ENCODE measurements at places on chromosomes 5 and 9.

DNA sequence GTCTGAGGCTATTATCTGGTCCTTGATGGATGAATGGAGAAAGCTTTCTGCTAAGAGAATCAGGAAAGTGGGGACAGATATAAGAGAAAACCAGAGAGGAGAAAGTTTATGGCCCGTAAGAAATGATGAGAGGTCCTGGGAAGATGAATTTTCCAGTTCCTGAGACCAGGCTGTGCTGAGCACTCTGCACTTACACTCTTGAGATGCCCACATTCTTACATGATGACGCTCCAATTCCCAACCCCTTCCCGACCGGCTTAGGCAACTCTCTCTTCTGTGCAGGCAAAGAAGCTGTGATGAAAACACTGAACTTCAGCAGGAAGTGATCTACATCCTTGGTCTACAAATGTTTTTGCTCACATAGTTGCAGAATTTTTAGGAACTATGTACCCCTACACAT is 417.0 kb downstream of the ARHGEF28 start:
- no peak for DNase-seq

GRCh38 chr5:143065185-143065965 is 295.2 kb downstream of the ARHGAP26 start:
- DNase-seq: no peak

- no peak for DNase-seq
Measured at GRCh38 chr5:56761151-56761885, 54.0 kb upstream of the MAP3K1 start.

DNA sequence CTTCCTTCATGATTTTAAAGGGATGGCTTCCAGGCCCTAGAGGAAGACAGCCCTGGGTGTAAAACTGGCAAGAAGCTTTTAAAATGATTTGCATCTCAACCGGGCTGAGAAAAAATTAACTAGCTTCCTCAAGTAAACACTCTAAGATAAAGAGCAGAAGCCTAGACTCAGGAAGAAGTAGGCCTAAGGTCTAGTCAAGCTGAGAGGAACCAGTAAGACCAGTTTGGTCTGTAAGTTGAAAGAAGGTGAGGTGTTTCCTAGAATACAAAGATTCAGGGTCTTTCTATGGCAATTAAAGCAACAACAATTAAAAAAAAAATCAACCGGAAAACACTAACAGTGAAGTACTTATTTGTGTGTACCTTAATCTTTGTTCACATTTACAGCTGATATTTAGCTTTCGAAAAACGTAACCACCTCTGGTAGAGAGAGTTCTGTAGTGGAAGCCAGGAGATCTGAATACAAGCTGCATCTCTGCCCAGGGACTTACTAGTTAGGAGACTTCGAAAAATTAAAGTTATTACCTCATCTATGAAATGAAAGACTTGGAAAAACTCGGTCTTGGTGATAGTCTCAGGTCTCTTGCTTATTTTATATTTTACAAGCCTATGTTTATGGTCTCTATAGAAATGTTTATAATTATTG is 75.7 kb downstream of the TUSC1 start:
- DNase-seq: no peak

DNA sequence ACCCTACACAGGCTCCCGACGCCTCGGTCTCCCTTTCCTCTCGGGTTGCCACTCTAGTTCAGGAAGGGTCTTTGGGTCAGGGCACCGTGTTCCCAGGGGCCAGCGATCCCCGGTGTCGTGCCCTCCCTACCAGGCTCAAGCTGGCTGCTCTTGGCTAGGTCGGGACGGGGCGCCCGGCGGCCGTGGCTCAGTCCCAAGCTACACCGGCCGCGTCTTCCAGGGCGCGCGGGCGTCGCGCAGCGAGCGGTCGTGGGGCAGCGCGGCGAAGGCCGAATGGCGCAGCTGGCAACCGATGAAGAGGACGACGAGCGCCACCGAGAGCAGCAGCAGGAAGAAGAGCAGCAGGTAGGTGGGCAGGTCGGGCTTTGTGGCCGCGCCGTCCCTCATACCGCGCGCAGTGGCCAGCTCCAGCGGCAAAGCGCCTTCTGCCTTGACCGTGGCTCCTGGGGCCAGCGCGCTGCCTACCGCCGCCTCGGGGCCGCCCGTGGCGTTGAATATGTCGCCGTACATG is 892 bp downstream of the SMIM32 start:
- no peak for DNase-seq

DNA sequence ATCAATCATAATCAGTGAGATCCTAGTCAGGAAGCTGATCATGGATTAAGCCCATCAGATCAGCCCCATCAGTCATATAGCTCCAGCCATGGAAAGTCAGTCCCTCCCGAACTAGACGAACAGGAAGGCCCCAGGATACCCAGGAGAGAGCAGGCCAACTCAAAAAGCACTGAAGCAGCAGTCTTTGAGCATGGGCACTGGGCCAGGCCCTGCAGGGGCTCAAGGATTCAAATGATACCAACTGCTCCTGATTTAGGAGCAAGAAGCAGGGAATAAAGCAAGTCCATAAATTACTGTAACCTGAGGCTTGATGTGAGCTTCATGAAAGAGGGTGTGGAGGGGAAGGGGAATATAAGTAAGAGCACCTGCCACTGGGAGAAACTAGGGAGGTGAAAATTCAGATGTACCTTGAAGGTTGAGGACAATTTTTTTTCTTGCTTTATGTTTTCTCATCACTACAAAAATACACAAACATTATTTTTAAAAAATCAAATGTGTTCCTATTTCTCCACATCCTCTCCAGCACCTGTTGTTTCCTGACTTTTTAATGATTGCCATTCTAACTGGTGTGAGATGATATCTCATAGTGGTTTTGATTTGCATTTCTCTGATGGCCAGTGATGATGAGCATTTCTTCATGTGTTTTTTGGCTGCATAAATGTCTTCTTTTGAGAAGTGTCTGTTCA is 115.2 kb downstream of the SIL1 start:
- no peak for DNase-seq

GRCh38 chr9:5485378-5486085 is 24.8 kb upstream of the PDCD1LG2 start:
- DNase-seq: no peak

GRCh38 chr5:28344836-28345433 is 1306.5 kb upstream of the CDH9 start:
- DNase-seq: peak; percentile 79

- no peak for DNase-seq
Measured at GRCh38 chr9:36880075-36880474, 154.0 kb downstream of the PAX5 start.

DNA sequence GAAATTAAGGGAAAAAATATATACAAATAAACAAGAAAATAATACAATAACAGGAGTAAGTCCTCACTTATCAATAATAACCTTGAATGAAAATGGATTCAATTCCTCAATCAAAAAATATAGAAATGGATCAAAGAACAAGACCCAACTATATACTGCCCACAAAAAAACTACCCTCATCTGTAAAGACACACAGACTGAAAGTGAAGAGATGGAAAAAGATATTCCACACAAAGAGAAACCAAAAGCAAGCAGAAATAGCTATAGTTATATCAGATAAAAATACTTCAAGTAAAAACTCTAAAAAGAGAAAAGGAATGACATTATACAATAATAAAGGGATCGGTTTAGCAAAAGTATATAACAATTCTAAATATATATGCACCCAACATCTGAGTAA is 66.5 kb downstream of the KIAA0825 start:
- DNase-seq: peak; percentile 24

GRCh38 chr9:91599564-91599963 is 175.9 kb upstream of the NFIL3 start:
- no peak for DNase-seq

DNA sequence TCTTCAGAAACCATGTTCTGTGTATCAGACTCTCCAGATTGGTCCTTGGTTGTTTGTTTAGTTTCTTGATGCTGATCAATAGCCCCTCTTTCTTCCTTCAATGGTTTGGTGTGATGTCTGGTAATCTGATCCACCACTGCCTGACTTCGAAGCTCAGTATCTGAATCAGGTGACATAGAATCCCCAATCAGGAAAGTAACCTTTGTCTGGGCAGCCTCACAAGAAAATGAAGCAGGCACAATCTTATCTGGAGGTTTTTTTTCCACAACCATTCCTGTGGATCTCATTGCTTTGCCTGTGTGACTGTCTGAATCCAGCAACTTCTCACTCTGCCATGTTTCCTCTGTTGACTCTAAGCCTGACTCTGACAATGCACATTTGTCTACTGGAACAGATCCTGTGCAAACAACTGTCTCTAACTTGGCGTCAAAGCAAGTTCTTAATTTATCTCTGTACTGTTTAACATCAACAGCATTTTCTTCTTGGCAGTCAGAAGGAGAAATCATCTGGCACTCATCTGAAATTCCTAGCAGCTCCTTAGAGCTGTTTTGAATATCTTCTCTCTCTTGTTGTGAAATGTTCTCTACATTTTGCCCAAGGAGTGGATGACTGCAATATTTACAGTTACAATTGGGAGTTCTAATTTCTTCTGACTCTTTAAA is 37.1 kb upstream of the RAPGEF6 start:
- no peak for DNase-seq

DNA sequence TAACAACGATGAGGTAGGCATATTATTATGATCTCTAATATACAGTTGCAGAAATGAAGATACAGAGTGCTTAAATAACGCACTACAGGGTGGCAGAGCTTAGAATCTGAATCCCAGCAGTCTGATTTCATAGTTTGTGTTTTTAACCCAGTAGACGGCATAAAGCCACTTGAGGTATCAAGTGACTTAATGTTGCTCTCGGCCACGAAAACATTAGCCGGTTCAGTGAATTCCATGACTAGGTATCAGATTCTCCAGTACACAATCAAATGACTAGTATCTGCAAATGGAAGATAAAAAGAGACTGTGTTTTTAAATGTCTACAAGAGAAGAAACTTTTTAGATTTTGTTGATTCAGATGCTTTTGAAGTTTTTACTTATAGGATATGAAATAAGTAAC is 24.8 kb downstream of the SMC2 start:
- no peak for DNase-seq

- peak; percentile 48 for DNase-seq
Measured at GRCh38 chr9:100690438-100690837, 112.6 kb downstream of the CAVIN4 start.

DNA sequence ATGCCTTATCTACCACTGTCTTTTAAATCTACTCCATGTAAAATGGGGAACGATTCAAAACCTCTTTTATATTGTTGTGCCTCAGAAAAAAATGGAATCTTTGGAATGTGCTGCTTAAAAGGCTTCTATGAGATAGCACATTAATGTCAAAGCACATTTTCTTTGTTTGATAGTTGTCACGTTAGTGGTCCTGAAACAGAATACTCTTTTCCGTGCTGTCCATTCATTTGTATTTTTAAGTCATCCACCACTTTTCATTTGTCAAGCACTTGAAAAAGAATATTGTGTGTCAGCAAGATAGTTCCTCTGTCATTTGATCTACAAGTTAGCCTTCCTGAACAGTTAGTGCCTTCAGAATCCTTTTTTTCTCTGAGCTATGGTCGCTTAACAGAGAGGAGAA is 246.9 kb downstream of the MAST4 start:
- no peak for DNase-seq

DNA sequence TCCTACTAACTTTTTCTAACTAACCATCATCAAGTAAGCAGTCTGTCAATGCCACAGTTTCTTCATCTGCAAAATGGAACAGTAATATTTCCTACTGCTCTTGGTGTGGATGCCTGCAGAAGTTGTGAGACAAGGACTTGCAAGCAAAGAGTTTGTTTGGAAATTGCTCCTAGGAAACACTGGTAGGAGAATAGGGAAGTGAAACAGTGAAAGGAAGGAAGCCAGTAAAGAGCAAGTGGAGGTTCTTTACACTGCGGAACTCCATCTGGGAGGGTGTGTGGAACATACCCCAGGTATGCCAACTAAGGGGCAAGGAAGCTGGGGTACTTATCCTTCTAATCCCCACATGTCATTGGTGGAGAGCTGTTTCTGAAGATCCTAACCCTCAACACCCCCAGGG is 119.9 kb downstream of the FOXD1 start:
- DNase-seq: no peak

- DNase-seq: no peak
Measured at GRCh38 chr5:138230261-138230660, 17.1 kb upstream of the CDC23 start.

- DNase-seq: no peak
Measured at GRCh38 chr5:66118304-66118703, 25.8 kb upstream of the SREK1 start.

DNA sequence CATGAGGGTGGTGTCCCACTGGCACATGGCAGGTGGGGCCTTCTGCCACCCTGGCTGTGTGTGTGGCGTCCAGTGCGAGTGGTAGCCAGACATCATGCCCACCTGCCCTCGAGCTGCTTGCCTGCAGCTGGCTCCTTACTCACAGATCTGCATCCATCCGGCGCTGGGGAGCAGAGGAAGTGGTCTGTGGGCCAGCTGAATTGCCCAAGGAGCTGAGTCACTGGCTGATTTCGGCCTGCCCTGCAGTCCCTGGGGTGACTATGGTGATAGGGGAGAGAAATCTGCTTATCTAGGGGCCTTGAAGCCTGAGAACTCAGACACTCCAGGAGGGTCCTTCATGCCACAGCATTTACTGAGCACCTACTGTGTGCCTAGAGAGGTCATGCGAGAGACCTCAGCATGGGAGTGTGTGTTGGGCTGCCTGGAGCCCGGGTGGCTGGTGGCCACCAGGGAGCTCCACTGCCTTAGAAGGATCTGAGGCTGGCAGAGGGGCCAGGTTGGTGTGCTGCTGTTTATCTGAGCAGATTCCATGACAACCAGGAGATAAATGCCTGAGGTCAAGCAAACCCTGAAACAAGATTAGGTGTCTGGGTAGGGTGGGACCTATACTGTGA is 57.1 kb downstream of the SLC22A5 start:
- DNase-seq: peak; percentile 81

DNA sequence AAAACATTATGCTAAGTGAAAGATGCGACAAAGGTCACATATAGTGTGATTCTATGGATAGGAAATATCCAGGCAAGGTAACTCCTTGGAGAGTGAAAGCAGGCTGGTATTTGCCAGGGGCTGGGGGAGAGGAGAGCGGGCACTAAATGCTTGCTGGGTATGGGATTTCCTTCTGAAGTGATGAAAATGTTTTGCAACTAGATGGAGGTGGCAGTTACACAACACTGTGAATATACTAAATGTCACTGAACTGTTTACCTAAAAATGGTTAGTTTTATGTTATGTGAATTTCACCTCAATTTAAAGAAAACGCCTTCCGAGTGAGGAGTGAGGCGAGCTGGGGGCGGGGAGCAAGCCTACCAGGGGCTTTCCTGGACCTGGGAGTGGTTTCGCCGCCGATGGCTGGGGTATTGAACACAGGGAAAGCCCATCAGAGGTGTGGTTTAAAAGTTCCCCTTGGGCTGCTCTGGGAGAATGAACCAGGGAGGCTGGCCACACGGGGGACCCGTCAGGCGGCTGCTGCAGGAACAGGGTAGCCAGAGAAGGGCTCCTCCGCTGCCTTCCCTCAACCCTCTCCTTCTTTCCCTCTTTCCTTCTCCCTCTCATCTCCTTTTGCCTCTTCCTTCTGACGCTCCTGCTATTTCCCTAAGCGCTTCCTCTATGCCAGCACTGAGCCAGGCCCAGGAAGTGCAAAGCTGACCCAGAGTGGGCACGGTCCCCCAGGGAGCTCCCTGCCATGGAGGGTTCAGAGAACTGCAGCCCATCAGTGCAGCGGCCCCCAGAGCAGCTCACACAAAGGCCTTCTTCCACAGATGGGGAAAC is 4.9 kb downstream of the AKNA start:
- no peak for DNase-seq
